ENCODE measurements at places on chromosomes 12 and 14.

GRCh38 chr14:53890611-53891101, 66.0 kb downstream of the BMP4 start:
- no peak for DNase-seq

DNA sequence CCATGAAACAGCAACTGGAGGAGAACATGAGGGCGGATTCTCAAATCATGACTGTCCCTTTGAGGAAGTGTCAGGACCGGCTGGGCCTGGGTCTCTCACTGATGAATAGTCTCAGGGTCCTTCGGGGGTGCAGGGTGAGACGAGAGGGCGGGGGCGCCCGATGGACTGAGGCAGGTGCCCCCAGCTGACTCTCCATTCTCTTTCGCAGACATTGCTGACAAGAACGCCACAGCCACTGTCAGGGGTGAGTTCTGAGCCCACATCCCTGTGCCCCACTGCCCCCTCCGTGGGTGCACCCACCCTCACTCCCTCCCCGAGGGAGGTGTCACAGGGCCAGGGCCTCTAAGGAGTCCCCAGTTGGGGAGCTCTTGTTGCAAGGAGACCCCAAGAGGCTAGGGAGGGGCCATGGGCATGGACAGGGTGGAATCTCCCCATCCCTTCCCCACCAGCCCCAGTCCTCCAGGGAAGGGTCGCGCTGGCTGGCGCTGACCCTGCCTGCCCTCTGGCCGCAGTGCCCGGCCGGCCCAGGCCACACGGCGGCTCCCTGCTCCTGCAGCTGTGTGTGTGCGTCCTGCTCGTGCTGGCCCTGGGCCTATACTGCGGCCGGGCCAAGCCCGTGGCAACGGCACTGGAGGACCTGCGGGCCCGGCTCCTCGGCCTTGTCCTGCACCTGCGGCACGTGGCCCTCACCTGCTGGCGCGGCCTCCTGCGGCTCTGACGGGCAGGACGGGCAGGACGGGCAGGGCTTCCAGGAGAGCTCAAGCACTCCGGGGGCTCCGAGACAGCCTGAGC, 8.7 kb downstream of the C14orf180 start:
- no peak for DNase-seq

DNA sequence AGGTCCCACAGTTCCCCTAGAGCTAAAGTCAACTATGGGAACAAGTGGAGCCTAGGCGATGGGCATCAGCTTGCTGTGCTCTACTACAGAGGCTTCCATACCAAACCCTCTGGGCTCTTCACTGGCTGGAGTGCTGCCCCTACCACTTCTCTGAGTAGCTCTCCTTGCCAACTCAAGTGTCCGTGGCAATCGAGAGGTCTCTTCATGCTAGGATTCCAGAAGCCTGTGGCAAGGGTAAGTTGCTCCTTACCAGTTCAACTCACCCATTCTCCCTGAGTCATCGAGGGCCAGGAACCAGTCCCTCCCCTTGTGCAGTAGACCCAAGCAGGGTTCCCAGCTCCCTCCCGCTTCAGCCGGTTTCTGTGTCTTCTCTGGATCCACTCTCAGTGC, 76.1 kb downstream of the GALC start:
- DNase-seq = no peak

- DNase-seq = no peak
Observed at GRCh38 chr12:20656600-20656999, 38.5 kb upstream of the SLCO1C1 start.

- no peak for DNase-seq
Observed at GRCh38 chr12:75259143-75259542, 49.5 kb upstream of the KCNC2 start.

Measured in NCI-H187 treated with DMSO at 0.1 percent for 48 hours (cell line).